NCI-H2171 (cell line): ENCODE measurements at places on chromosomes 6 and 20.
A peak's percentile ranks its signal among the peaks of the same experiment; 100 is the strongest.

- no peak for DNase-seq
These were observed 31.6 kb downstream of the GJA10 start for GRCh38 chr6:89925826-89926225.

DNA sequence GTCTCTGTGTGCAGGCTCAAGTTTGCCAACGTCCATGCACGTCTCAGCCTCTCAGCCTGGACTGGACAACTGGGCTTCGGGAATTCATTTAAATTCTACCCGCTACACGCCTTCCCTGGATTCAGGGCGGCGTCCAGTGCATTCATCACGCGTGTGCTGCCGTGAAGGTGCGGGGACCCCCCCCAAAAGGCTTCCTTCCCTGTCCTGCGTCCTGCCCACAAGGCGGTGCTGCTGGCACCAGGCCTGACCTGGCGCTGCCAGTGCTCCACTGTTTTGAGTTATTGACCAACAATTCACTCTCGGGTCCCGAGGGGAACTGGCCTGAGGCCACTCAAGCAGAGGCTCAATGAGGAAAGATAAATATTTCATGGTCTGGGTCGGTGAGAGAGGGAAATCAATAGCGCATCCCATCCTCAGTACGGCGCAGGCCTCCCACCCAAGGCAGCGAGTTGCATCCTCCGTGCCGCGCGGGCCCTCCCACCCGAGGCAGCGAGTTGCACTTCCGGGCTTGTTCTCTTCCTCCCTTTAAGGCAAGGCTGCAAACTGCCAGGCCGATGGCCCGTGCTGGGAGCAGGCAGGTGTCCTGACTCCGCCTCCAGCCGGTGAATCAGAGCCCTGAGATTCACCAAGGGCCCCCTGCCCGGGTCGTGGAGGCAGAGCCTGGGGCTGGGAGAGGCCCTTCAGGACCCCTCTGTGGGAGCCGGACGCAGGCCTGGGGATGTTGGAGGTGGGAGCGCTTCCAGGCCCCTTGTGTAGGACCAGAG, 22.8 kb upstream of the BHLHE23 start:
- no peak for DNase-seq

- DNase-seq, result no peak
These were observed 33.3 kb upstream of the SLC22A16 start for GRCh38 chr6:110509617-110510241.

- no peak for DNase-seq
These were observed 190.1 kb downstream of the CDH4 start for GRCh38 chr20:61442075-61442670.

DNA sequence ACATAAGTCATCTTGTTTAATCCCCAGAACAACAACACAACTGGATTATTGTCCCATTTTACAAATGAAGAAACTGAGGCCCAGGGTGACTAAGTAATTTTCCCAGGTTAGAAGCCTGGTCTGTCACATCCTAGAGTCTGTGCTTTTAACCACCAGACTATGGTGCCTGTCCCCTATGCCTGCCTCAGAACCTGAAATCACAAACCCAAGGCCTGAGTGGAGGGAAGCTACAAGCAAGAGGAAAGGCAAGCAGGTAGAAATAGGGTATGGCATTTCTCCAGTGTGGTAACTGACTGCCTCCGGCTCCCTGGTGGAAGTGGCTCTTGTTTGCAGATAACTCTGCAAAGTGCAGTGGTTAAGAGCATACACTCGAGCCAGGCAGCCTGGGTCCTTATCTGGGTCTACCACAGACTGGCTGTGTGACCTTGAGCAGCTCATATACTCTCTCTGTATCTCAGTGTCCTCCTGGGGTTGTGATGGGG, 2.5 kb downstream of the TMEM63B start:
- no peak for DNase-seq

GRCh38 chr20:34220561-34220960, 20.7 kb upstream of the ASIP start:
- no peak for DNase-seq

DNA sequence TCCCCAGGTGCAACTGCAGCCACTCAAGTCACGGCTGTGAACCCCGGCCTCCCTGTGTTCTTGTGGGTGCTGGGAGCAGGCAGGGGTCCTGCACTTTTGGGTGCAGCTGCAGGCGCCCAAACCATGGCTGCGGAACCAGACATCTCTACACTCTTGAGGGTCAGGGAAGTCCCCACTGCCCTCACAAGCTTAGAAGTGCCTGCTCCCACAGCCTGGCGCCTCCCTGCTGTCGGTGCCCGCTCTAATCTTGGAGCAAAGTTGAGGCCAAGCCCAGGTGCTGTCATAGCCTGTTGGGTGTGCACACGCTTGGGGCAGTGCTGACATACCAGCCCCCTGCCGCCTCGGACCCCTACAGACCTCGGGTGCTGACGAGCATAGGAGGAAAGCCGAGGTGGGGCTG, 6.2 kb downstream of the DEFB132 start:
- no peak for DNase-seq

DNA sequence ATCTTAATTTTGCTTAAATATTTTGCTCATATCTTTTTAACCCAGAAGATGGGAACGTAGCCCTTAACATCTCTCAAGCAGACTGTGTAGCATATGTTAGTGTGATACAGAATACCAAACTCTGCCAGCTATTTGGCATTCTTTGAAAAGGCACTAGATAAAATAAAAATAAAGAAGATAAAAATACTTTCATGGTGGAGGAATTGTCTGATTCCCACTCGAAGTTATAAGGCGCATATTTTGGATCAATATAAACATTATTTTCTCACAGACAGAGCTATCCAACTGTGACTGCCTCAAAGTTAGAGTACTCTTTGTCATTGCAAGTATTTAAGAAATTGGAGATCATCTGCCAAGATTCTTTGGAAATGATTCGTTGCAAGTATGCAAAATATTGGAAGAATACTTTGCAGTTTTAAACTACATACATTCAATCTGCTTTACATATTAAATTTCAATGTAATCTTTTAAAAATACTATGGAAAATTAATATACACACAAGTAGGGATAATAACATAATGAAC, 10.8 kb upstream of the EEF1E1 start:
- no peak for DNase-seq

DNA sequence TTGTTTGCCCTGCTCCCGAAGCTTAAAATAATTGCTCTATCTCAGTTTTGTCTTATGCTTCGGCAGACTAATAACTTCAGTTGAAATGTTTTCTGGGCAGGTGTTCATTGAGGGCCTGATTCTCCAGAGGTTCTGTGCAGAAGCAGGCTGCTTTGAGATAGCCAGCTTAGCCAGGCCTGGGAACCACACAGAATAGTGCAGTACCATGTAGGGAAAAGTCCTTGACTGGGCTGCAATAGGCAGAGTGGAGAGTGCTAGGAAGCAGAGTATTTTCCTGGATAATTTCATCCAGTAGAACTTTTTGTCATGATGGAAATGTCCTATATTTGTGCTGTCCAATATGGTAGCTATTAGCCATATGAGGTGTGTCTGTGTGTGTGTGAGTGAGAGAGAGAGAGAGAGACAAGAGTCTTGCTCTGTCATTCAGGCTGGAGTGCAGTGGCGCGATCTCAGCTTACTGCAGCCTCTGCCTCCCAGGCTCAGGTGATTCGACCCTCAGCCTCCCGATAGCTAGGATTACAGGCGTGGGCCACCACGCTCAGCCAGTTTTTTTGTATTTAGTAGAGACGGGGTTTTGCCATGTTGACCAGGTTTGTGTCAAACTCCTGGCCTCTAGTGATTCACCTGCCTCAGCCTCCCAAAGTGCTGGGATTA, 15.9 kb downstream of the TOP1 start:
- no peak for DNase-seq

DNA sequence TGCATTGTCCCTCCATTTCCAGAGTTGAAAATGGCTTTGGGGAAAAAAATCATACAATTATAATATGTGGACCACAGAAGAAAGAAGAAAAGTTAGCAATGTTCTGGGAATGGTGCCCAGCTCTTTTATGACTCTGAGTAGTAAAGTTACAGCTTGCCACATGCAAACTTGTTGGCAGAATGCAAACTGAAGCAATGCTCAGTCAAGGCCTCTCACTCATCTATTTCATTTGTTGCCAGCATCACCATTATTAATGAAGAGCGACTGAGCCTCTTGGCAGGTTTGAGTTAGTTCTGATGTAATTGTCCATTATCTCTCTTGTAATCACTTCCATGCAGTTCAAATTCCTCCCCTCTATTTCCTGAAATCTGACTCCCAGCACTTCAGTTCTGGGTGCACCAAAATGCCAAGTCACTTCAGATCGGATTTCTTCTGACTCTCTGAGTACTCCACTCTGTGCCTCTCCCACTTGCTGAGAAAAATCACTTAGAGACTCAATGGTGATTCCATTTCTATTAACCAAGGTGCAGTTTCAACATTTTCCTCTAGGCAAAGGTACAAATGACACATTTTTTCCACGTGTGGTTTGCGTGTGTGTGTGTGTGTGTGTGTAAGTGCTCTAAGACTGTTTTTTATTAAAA, 154.4 kb upstream of the STMND1 start:
- no peak for DNase-seq

GRCh38 chr6:137233911-137234863, 15.0 kb upstream of the IFNGR1 start:
- no peak for DNase-seq

DNA sequence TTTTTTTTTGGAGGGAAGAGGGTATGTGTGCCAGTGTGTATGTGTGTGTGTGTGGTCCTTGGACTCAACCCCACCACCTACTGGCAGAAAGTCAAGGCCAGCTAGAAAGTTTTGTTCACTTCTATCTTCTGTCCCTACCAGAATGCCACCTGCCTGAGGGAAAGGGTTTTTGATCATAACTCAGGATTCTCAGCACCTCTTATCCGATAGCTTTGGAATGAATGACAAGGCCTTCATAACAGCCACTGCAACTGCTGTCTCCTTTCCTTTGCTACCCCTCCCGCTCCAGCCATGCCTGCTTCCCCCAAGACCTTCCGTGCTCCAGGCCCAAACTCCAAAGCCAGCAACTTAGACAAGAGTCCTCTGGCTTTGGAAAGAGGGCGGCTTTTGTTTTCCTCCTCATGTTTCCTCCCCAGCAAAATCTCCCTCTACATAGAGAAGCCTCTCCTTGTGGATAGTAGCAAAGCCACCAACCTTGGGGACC, 18.7 kb downstream of the BTN3A1 start:
- DNase-seq, result no peak

DNA sequence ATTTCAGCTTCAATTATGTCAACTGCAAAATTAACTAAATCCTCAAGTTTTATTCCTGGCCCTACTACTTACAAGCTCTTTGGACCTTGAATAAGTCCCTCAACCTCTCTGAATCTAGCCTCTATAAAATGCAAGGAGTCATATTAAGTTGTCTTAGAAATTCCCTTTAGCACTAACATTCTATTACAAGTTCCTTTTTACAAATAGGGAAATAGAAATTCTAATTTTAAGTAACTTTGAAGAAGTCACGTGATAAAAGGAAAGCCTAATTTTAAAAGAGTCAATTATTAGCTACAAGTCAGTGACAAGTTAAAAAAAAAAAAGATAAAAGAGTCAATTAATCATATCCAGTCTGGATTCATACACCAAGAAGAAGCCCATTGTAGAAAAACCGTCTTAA, 24.6 kb upstream of the GTF3C6 start:
- no peak for DNase-seq

DNA sequence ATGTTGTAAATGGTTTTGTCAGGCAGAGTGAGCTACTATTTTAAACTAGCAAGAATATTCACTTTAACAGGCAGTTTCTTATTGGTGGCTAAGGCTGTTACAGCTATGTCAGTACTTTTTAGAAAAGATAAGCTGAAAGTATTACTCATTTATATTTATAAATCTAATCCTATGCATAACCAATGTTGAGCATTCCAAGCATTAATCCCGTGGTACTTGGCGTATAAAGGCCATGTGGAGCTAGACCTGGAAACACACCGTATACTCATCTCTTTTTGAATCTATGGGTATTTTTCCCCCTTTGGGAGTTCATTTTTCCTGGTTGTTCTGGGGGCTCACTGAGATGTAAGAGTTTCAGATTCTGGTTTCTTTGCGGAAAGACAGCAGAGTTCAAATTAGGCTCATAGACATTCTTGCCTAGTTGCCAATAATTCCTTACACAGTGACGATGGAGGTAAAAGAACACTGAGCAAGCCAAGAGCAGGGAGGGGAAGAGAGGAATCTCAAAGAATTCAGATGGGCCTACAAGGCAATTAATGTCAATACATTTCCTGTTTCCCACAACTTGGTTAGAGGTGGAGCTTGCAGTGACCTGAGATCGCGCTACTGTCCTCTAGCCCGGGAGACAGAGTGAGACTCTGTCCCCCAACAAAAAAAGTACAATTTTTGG, 211.5 kb downstream of the SOX4 start:
- no peak for DNase-seq

GRCh38 chr6:98946266-98946878, 1.4 kb downstream of the FBXL4 start:
- DNase-seq, result no peak

DNA sequence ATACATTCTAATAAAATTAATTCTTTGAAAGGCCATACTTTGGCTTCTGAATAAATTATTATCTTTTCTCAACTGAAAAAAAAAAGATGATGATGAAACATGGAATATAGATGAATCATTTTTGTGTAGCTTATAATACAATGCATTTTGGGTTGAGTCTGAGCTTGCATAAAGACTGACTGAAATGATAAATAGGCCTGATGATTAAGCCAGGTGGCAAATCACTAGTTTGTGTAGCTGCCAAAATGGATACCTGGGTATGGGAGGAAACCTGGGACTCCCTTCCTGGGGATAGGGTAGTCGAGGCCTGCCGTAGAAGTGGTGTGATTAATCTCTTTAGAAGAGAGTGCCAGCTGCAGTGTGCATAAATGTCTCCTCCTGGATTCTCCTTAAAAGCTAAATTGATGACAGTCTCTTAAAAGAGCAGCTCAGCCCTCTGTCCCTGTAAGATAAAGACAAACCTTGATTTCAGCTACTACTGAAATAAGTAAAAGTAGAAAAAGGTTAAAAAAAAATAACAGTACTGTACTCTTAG, 275.1 kb downstream of the GRIK2 start:
- peak; percentile 41 for DNase-seq

- no peak for DNase-seq
These were observed 38.8 kb downstream of the SLC22A1 start for GRCh38 chr6:160160450-160160849.

DNA sequence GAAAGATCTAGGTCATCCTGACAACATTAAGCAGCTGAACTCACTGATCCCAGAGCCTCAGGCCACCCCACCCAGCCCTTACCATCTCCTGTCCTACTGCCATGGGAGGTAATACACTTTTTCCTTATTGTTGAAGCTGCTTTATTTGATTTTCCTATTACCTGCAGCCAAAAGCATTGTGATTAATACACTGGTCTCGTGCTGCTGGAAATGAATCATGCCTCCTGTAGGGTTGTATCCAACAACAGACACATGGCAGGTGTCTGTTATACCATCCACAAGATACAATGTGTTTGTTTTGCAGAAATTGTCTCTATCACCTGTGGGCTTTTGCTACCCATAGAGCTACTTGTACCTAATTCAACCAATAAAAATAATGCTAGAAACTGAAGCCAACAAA, 34.2 kb downstream of the MYLIP start:
- no peak for DNase-seq

GRCh38 chr20:32651537-32651936, 22.2 kb downstream of the C20orf203 start:
- no peak for DNase-seq

- DNase-seq, result peak; percentile 3
These were observed 584.2 kb downstream of the BCKDHB start for GRCh38 chr6:80690551-80691131.
